Stimulated activated CD4-positive, alpha-beta T cell treated with anti-CD3 and anti-CD28 coated beads, Interleukin-1b, Interleukin-23, amount 100 ng/mL, for 48 hours (primary cell): ENCODE measurements at places on chromosomes 5 and 9.
A peak's percentile ranks its signal among the peaks of the same experiment; 100 is the strongest.

- DNase-seq, result no peak
Measured at GRCh38 chr5:110852053-110852452, 113.2 kb downstream of the SLC25A46 start.

DNA sequence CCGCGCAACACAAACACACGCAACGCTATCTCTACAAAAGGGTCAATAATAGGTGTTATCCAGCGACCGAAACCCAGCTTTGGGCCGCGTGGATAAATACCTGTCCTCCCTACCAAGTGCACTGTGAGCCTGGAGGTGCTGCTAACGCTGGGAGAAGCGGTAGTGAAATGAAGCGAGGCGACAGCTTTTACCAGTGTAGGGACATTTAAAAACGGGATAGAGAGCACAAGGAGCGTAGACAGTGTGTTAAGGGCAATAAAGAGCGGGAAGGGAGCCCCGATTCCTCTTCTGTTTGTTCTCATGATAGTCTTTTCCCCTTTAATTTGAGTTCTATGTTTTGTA lies 421 bp upstream of the DEPDC1B start:
- no peak for DNase-seq

DNA sequence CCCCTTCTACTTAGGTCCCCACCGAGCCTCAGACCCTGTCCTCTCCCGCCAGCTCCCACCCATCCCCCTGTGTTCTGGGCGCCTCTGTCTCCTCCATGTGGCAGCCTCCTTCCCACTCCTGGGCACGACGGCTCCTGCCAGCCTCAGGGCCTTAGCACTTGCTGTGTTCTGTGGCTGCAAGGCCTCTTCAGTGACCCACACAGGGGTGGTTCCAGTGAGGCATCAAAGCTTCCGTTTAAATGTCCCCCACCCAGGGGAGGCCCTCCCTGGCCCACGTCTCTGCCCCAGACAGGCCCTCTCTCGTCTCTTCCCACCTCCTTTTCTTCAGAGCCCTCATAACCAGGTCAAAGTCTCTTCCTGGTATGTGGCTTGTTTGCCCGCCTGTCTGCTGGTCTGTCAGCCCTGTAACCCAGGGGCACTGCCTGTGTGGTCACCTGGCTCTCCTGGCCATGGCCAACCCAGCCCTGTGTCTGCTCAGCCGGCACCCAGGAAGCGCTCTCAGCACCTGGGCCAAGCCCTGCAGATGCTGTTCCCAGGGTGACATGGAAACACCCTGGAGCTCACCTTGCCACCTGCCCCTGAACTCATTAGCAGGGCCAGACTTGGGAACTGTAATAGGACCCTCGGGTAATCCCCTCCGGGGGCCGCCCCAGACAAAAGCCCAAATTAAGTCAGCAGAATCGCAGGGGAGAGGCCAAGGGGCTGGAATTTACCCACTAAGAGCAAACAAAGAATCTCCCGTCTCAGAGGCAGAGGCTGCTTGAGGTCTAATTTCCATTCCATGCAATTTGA lies 33.7 kb downstream of the LHX3 start:
- DNase-seq, result no peak

- no peak for DNase-seq
Measured at GRCh38 chr9:131593091-131593820, 47.9 kb downstream of the PRRT1B start.

- no peak for DNase-seq
Measured at GRCh38 chr9:127155314-127155960, 33.0 kb upstream of the ANGPTL2 start.

- DNase-seq, result peak; percentile 65
Measured at GRCh38 chr9:126860077-126860756, at the start of gene ZBTB34. ZBTB34 (plus strand) TSS chr9:126860639; CDS start chr9:126879400, 18,761 bp downstream.

DNA sequence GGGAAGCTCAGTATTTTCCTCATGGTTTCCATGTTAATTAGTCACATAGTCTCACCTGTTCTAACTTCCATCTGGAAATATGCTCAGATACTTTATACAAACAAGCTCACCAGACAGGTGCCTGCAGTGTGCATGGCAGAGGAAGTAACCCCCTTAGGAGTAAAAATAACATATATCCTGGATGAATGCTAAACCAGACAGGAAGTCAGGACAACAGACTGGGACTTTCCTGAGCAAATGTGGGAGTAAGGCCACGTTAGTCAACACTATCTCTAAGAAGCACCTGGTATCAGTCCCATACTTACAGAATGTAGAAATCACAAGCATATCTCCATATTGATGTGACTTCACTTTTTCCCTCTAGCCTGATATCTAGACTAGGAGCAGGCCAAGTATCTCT lies 128.4 kb downstream of the SEC61B start:
- no peak for DNase-seq

- DNase-seq, result no peak
Measured at GRCh38 chr5:87746891-87747377, 334.2 kb upstream of the CCNH start.

DNA sequence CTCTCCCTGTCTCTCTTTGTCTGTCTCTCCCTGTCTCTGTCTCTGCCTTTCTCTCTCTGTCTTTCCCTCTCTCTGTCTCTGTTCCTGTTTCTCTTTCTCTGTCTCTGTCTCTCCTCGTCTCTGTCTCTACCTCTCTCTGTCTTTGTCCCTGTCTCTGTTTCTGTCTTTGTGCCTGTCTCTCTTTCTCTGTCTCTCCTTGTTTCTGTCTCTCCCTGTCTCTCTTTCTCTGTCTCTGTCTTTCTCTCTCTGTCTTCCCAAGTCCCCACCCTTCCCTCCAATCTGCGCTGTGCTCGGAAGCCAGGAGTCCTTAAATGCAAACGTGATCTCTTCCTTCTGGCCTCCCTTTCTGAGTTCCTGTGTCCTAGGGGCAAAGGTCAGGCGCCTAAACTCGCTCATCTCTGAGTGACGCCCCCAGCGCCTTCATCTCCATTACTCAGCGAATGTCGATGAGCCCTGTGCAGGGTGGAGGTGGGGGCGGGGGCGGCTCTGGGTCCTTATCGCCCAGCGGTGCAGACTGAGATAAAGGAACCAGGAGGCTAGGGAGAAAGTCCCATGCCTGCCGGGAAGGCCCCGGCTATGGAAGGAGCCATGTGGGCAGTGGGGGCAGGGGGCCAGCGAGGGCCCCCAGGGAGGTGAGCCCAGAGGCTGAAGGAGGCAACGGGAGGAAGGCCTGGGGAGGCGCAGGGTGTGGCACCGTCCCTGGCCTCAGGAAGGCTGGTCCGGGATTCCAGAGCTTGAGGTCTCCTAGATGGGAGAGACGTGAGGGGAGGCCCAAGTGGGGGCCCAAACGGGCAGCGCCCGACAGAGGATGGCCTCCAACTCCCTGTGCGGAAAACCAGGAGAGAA lies 1.5 kb upstream of the SLC6A19 start:
- no peak for DNase-seq

GRCh38 chr9:132644251-132644650 lies 25.5 kb downstream of the DDX31 start:
- DNase-seq, result no peak

GRCh38 chr9:5364294-5365024 lies 24.8 kb upstream of the RLN1 start:
- no peak for DNase-seq

- no peak for DNase-seq
Measured at GRCh38 chr5:5605170-5605764, 182.8 kb downstream of the ICE1 start.

- no peak for DNase-seq
Measured at GRCh38 chr9:90808890-90809685, 7.5 kb downstream of the SYK start.

DNA sequence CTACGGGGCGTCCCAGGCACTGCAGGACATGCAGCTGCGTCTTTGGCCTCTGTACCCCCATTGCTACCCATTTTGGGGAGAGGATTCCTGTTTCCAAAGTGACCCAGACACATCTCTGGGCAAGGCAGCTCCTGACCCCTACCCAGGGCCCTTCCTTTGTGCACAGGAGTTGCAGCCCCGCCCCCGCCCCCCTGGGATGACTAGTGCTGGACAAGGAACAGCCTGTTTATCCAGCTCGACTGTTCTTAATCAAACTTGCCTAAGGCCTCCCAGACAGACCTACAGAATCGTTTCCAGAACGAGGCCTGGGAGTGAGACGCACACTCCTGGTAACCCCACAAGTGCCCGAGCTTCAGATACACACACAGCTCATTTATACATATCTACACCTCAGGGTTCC lies 13.2 kb downstream of the DIPK1B start:
- no peak for DNase-seq

GRCh38 chr5:119112151-119112550 lies 41.3 kb downstream of the DMXL1 start:
- DNase-seq, result no peak

- no peak for DNase-seq
Measured at GRCh38 chr9:121354141-121354540, 15.9 kb downstream of the STOM start.

DNA sequence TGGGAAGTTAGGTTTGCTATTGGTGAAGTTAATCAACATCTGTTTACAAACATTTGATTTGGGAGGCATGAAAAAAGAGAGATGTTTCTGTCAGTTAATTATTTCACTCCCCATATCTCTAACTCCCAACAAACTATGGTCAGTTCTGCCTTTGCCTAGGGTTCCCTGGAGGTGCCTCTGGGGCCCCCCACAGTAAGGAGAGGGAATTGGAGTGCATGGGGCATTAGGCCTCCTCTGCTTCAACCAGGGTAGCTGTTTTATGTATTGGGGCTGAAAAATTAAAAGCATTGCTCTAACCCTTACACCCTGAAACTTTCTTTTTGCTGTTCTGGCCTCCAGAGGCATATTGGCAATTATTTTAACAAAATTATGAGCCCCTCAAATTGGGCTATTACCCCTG lies 32.3 kb downstream of the RUSC2 start:
- DNase-seq, result no peak

GRCh38 chr5:91328743-91329142 lies 54.4 kb downstream of the ARRDC3 start:
- DNase-seq, result no peak

DNA sequence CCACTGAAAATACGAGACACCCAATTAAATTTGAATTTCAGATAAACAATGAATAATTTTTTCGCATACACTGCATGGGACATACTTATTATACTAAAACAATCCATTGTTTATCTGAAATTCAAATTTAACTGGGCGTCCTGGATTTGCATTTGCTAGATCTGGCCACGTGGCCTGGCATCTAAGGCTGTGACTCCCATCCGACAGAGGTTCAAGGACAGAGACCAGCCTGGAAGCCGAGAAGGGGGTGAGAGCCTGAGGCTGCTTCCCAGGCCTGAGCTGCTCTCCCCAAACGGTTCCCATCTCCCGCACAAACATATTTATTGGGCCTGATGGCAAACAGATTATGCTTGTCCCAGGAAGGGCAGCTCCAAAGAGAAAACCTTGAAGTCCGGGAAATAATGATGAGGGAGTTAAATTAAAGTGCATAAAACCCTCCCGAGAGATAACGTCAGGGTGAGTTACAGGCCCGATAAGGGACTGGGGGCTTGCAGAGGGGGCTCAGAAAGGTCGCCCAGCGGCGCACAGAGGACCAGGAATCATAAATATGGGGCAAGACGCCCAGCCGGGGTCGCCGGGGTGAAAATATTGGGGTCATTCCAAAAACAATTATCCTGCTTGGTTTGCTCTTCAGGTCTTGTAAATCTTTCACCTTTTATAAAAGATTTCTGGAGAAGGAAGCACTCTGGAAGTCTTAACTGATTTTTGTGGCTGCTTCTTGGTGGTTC lies 163.7 kb downstream of the GAPVD1 start:
- no peak for DNase-seq

GRCh38 chr9:90953200-90953599 lies 151.6 kb downstream of the SYK start:
- DNase-seq, result no peak

- no peak for DNase-seq
Measured at GRCh38 chr5:118303296-118303695, 685.1 kb downstream of the DTWD2 start.

- DNase-seq, result no peak
Measured at GRCh38 chr5:167866797-167867196, 424.6 kb upstream of the WWC1 start.

DNA sequence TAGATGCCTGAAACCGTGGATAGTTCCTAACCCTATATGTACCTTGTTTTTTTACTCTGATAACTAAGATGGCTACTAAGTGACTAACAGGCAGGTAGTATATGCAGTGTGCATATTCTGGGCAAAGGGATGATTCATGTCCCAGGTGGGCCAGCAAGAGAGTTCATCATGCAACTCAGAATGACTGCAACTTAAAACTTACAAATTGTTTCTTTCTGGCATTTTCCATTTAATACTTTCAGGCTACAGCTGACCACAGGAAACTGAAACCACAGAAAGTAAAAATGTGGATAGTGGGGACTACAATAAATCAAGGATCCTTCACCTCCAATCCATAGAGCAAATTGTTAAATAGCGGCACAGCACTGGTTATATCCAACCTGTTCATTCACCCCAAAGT lies 30.7 kb upstream of the VCAN start:
- no peak for DNase-seq

GRCh38 chr9:13111778-13112177 lies 167.7 kb downstream of the MPDZ start:
- DNase-seq, result no peak

DNA sequence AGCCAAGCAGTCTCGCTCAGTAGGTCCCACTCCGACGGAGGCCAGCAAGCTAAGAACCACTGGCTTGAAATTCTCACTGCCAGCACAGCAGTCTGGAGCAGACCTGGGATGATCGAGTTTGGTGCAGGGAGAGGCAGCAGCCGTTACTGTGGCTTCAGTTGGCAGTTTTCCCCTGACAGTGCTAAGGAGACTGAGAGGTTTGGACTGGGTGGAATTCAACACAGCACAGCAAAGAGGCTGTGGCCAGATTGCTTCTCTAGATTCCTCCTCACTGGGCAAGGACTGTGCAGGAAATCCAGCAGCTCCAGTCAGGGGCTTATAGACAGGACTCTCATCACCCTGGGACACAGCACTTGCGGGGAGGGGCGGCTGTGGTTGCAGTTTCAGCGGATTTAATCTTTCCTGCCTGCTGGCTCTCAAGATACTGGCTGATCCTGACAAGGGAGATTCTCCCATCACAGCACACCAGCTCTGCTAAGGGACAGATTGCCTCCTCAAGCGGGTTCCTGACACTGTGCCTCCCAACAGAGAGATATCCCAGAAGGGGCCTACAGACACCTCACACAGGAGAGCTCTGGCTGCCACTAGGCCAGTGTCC lies 122.1 kb downstream of the YIPF5 start:
- DNase-seq, result no peak

DNA sequence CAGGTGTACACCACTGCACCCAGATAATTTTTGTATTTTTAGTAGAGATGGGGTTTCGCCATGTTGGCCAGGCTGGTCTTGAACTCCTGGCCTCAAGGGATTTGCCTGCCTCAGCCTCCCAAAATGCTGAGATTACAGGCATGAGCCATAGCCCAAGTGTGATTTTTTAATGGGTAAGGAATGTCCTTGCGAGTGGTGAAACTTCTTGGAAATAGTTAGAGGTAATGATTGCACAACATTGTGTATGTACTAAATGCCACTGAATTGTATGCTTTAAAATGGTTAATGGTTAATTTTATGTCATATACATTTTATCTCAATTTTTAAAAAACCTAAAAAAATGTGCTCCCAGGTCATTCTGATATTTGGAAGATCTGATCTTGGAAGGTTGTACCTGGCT lies 59.9 kb upstream of the IL6ST start:
- DNase-seq, result no peak

- no peak for DNase-seq
Measured at GRCh38 chr9:114228016-114228808, 72.9 kb downstream of the COL27A1 start.

- peak; percentile 27 for DNase-seq
Measured at GRCh38 chr5:174532455-174533453, 191.6 kb upstream of the MSX2 start.

- DNase-seq, result peak; percentile 7
Measured at GRCh38 chr5:115180165-115180709, 10.5 kb upstream of the TRIM36 start.

- no peak for DNase-seq
Measured at GRCh38 chr5:85533341-85534047, 1084.2 kb upstream of the COX7C start.
